ENCODE measurements at places on chromosomes 6 and 20. TPM values are rescaled to one million over a fixed set of nuclear protein-coding genes. Genes with fewer than 3 reads are reported as not detected.

- DNase-seq = no peak
Measured at GRCh38 chr20:17314264-17314663, 87.4 kb downstream of the PCSK2 start.

Gene DDX43
- not detected for total RNA-seq

GRCh38 chr6:75579951-75580350 lies 21.7 kb upstream of the SENP6 start:
- DNase-seq = no peak

GRCh38 chr6:2839195-2839981 lies 2.3 kb downstream of the SERPINB1 start:
- DNase-seq = peak; percentile 83

DNA sequence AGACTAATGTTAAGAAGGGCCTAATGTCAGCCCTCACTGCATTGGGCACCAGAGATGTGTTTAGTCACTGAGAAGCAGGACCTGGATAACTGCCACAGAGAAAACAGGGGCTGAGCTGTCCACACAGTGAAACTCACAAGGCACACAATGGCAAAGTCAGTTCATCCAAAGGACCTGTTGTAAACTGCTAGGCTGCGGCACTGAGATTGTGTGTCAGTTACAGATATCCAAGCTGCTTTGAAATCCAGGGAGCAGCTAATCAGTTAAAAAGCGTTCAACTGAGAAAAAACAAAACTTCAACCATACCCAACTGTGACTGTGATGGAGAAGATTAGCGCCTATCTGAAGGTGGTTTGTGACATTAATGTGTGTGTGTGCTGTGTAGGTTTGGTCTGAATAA lies 27.8 kb upstream of the TMEM14A start:
- peak; percentile 45 for DNase-seq

Gene HLA-DPA1
- total RNA-seq = not detected

- no peak for DNase-seq
Measured at GRCh38 chr20:32482442-32483261, 102.5 kb downstream of the NOL4L start.

Gene ENPP5
- under 0.01 TPM for total RNA-seq

Gene ID1
- 186 TPM for total RNA-seq

- no peak for DNase-seq
Measured at GRCh38 chr6:105867821-105868220, 218.3 kb upstream of the PRDM1 start.

Gene TPD52L1
- total RNA-seq = 10.8 TPM

DNA sequence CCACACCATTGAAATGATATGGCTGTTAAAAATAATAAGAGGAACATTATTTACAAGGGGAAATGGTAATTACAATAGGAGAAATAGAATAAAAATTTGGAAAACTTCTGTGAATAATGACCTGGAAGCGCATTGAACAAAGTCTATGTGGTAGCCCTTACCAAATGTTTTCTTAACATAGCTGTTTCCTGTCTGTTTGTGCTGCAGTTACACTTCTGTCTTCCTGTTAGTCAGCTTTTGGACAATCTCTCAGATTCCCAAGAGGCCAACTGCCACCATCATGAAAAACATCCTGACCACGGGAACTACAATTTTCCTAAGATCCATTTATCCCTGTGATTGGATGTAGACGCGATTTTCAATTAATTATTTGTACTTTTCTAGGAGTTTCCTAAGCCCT lies 754.4 kb upstream of the MARCKS start:
- peak; percentile 64 for DNase-seq

DNA sequence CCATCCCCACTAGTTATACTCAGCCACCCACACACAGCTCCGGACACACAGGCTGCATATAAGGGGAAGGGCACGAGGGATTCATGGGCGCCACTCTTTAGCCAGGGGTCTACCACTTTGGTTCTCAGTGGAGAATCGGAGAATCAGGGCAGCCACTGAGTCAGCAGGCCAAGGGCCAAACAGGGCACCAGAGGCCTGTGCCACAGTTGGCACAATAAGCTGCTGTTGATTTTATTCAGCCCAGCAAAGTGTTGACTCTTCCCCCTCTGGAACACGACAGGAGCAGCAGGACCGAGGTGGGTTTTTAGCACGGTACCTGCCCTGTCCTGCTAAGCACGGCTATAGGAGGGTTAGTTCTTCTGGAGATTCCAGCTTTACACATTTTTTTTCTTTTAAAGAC lies 48.3 kb downstream of the GJA10 start:
- DNase-seq = no peak

DNA sequence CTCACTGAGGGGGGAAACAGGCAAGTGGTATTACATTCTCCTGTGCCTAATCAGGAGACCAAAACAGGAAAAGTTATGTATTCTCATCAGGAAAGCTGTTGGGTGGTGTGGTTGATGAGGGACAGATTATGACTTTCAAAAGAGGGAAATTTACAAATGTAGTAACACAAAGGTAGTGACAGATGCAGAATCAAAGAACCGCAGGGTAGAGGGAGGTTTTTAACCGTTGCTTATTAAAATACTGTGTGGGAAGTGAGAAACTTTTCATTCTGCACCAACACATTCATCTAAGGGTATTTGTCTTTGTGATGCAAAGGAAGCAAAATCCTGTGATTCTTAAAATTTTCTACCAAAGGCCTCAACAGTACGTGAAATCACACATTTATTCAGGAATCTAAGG lies 288.2 kb upstream of the MAN1A1 start:
- no peak for DNase-seq

Gene ACSS1
- 0.56 TPM for total RNA-seq

- DNase-seq = peak; percentile 18
Measured at GRCh38 chr6:136550330-136551071, at the start of gene MAP7. Gene MAP7, minus strand, starts transcription at chr6:136550422. Its CDS starts 14 bp downstream, at chr6:136550408.

DNA sequence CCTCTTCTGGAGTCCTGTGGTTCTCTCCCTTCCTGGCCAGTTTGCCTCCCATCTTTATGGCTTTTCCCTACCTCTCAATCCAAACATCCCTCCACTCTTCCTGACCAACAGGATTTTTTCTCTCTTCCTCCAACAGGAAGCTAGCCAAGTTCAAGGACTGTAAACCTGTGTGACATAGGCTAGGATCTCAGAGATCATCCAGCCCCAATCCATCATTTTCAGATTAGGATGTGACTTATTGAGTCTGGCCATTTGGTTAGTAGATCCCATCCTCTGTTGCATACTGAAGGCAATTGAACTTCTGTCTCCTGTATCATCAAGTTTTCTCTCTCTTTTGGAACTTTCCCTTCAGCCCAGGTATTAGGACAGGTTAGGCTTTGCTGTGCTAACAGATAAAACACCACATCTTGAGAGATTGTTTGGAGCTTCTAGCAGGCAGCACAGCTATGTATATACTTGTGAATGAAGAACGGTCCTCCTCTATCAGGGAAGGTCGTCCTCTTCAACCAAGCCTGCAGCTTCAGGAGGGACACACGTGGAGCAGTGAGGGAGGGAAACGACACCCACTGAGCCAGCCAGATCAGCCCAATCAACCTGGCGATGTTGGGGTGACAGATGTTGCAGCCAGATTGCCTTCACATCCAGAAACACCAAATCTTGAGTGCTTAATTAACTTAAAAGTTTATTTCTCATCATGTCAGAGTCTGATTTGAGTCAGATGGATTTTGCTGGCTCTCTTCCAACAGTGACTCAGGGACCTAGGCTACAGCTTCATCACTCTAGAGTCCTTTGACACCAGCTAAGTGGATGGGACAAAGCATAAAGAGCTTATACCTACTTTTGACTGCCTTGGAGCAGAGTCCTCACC lies 106.8 kb downstream of the GJA10 start:
- peak; percentile 31 for DNase-seq

DNA sequence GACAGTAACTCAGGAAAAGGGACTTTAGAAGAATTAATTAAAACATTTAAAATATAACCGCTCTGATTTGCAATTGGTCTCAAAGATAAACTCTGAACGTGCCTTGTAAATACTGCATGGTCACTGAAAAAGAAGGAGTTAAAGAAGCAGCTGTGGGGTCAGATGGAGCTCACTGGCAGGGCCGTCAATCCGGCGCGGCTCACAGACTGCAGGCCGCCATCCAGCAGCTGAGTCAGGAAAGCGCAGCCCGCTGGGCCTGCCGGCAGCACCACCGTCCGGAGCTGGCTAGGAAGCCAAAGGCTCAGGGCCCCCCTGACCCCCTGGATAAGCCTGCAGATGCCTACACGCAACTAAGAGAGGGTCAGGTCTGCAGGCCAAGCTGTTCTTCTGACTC lies 54.2 kb upstream of the FRMD1 start:
- peak; percentile 53 for DNase-seq

- DNase-seq = no peak
Measured at GRCh38 chr20:38651154-38651553, 49.5 kb downstream of the ARHGAP40 start.

Gene CST5
- not detected for total RNA-seq

Gene GPR63
- total RNA-seq = 0.36 TPM

Gene SSTR4
- total RNA-seq = not detected

- no peak for DNase-seq
Measured at GRCh38 chr20:801678-802077, 31.8 kb upstream of the FAM110A start.

GRCh38 chr6:23403460-23403859 lies 722.6 kb upstream of the NRSN1 start:
- no peak for DNase-seq

DNA sequence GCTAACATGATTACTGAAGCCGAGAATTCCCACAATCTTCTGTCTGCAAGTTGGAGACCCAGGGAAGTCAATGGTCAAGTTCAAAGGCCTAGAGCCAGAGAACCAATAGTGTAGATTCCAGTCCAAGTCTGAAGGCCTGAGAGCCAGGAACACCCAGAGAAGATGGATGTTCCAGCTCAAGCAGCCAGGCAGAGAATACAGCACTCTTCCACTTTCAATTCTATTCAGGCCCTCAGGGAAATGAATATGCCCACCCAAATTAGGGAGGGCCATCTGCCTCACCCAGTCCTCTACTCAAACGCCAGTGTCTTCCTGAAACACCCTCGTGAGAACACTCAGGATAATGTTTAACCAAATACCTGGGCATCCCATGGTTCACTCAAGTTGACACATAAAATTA lies 123.5 kb downstream of the THBS2 start:
- DNase-seq = no peak

- DNase-seq = no peak
Measured at GRCh38 chr6:62980724-62981123, 230.5 kb upstream of the FKBP1C start.

Gene CST11
- not detected for total RNA-seq

Gene KHDC1L
- not detected for total RNA-seq

Measured in IMR-90 (cell line).